Naive thymus-derived CD4-positive, alpha-beta T cell (primary cell): ENCODE measurements at places on chromosomes 5 and 9.

GRCh38 chr9:130765137-130766020 is 69.7 kb upstream of the ABL1 start:
- DNase-seq, result no peak

DNA sequence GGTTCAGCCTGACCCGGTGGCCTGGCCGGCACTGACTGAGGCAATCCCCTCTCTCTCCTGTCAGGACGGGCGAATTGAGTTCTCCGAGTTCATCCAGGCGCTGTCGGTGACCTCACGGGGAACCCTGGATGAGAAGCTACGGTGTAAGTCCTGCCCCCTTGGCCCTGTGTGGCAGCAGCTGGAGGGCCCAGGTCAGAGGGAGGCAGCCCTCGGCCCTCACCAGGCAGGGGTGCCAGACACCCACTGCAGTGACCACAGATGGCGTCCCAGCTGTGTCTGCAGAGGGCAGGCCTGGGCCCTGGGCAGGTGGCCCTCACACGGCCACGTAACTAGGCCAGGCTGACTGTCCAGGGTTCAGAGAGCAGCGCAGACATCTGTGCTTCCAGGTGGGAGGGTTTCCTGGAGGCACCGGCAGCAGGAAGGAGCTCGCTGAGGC is 45.9 kb upstream of the HMCN2 start:
- DNase-seq, result no peak

DNA sequence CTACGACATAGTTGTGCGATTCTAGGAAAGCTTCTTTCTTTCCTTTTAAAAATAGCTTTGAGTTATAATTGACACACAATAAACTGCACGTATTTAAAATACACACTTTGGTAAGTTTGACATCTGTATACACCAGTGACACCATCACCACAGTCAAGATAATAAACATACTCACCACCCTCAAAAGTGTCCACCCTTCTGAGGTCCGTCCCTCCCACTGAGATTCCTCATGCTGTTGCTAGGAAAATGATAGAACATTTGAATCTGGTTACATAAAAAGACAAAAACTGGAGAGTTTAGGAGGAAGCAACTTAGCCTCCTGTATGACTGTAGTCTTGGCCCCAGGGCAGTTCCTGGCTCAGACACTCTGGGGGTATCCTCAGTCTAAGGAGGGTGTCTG is 17.2 kb downstream of the S100Z start:
- no peak for DNase-seq

- DNase-seq, result no peak
Observed at GRCh38 chr9:16343249-16344237, 526.9 kb downstream of the BNC2 start.

GRCh38 chr5:172815631-172816030 is 18.4 kb upstream of the ERGIC1 start:
- DNase-seq, result no peak

GRCh38 chr9:81597419-81598122 is 91.8 kb downstream of the TLE1 start:
- DNase-seq, result no peak

GRCh38 chr5:56581426-56581825 is 233.9 kb upstream of the MAP3K1 start:
- no peak for DNase-seq

DNA sequence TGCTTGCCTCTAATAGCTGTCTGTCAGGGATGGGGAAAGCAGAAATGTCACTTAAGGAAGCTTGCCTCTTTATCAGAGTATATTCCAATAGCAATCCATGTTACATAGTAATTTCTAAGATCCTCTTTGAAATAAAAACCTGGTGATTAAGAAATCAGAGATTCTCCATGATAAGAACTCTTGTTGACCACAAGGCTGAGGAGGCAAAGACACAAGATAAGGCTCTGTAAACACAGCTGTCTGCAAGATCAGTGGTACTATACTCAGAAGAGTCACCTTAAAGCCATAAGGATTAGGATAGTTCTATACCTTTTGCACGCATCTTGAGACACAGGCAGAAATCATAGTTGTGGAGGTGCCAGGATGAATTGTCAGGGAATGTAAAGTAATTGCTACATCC is 40.3 kb downstream of the HEXB start:
- DNase-seq, result no peak

DNA sequence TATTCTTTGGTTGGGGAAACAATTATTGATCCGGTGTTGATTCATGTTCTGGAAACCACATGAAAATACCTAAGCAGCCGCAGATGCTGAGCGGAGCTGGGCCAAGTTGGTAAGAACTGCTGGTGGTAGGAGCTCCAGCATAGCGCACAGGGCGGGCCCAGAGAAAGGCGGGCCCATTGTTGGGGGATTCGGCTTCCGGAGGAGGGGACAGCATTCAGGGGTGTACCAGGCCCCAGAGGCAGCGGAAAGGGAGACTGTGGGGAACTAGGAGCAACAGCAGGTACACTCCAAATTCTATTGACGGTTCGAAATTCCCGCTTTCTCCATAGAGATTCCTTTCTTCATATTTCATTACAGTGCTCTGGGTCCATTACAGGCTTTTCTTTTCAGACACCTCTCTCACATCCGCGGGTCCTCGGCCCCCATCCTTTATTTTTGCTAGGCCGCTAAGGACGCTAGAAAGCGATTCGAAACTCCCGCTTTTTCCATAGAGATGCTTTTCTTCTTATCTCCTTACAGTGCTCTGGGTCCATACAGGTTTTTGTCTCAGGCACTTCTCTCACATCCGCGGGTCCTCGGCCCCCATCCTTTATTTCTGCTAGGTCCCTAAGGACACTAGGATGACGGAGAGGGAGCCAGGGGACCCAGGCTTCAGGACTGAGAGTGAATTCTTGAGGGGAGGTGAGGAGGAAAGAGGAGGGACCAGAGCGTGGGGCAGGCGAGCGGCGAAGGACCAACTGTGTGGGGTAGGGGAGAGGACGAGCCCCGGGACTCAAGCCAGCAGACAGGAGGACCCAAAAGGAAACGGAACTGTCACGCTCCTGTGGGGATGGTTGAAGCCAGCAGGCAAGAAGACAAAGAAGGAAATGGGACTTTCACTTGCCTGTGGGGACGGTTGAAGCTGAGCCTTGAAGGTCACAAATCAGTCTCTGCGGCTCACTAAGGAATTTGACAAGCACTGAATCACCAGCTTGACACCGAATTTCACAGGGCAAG is at the start of gene CCDC152:
Gene CCDC152, plus strand, starts transcription at position 213 of the 996 bp plus-strand sequence. CDS start 2,304 bp downstream, outside the sequence.
- peak; percentile 48 for DNase-seq

GRCh38 chr9:109990541-109990940 is 210.5 kb downstream of the PALM2AKAP2 start:
- no peak for DNase-seq

- DNase-seq, result no peak
Observed at GRCh38 chr9:14212697-14213420, 101.1 kb downstream of the NFIB start.

DNA sequence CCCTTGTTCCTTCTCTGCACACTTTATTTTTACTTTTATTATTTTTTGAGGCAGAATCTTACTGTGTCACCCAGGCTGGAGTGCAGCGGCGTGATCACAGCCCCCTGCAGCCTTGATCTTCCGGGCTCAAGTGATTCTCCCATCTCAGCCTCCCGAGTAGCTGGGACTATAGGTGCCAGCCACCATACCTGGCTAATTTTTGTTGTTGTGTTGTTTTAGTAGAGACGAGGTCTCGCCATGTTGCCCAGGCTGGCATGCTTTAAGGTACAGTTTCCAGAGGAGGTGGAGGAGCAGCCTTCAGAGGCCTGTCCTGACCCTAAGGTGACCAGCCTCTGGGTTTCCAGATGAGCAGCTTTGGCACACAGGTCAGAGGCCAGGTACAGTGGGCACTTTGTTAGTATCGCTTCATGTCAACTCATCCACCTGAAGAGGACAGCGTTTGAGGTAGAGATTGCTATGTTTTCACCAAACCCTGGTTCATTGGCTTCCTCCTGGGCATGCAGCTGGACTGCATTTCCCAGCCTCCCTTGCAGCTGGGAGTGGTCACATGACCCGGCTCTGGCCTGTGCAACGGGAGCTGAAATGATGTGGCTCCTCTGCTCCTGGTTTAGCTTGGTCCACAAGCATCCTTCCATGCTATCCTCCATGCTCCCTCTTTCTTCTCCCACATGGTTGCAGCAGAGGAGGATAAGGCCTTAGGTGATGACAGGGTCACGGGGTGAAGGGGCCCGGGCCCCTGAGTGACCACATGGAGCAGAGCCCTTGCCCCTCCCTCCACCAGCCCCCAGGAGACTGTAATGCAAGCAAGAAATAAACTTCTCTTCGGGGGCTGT is 139.3 kb upstream of the IER5L start:
- no peak for DNase-seq

GRCh38 chr9:108473209-108474112 is 382.3 kb downstream of the ACTL7B start:
- DNase-seq, result no peak

GRCh38 chr5:154406826-154407225 is 39.0 kb upstream of the SAP30L start:
- DNase-seq, result no peak

GRCh38 chr5:147307170-147307569 is 72.3 kb downstream of the STK32A start:
- no peak for DNase-seq

DNA sequence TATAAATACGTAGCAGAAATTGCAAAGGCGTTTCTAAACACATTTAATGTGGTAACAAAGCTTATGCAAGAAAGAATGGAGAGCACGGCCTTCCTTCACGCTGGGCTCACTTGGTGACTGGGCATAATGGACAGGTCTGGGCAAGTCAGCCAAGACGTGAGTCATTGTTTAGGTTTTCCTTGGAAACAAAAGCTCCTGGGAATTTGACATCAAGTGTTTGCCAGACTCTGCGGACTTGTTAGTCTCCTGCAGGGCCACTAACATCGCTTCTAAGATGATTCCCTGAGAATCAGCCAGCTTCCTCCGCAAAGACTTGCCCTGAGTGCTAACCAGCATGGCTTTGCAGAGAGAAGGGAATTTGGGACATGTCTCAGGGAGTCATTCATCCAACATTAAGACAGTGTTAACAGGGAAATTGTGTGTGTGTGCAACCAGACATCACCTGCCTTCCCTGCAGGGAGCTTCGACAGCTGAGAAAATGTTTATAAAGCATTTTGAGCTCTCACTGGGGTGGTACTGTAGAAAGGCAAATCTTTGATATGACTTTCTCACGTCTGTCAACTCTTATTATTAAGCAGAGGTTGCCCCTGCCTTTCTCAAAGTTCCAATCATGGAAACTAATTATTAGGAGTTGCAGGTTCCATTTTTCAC is 182.5 kb downstream of the NTRK2 start:
- no peak for DNase-seq

DNA sequence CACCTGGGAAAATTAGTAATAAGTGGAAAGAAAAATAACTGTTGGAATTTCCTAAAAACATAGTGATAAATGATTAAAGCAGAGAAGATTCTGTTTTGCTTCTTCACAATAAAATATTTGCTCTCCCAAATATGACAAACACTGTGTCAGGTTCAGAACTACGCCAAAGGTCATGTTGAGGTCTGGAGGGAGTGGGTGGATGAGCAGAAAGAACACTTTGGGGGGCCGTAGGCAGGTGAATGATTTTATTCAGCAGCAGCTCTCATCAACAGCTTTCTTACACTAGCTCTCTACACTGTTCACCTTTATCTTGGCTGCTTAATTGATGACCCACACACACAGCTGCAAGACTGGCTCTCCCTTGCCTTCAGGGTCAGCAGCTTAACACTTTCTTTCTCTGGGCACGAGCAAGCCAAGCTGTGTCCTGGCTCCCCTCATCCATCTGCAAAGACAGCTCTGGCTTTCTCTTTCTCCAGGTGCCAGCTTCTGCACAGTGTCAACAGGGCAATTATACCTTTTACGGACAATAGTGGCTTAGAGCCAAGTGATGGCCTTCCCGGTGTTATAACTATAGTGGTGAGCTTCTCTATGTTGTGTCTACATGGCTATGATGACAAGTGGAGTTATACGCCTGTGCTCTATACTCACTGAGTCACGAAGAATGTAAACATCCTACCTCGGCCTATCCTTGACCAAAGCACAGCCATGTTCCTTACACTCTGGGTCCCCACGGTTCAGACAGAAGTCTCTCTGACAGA is 18.9 kb upstream of the GPX8 start:
- DNase-seq, result no peak

- DNase-seq, result no peak
Observed at GRCh38 chr9:126806336-126806735, 1.5 kb downstream of the ZBTB43 start.
